ENCODE measurements at places on chromosomes 5 and 9. TPM values are rescaled to one million over a fixed set of nuclear protein-coding genes. Genes with fewer than 3 reads are reported as not detected.

The ATP10B gene
- total RNA-seq: not detected

DNA sequence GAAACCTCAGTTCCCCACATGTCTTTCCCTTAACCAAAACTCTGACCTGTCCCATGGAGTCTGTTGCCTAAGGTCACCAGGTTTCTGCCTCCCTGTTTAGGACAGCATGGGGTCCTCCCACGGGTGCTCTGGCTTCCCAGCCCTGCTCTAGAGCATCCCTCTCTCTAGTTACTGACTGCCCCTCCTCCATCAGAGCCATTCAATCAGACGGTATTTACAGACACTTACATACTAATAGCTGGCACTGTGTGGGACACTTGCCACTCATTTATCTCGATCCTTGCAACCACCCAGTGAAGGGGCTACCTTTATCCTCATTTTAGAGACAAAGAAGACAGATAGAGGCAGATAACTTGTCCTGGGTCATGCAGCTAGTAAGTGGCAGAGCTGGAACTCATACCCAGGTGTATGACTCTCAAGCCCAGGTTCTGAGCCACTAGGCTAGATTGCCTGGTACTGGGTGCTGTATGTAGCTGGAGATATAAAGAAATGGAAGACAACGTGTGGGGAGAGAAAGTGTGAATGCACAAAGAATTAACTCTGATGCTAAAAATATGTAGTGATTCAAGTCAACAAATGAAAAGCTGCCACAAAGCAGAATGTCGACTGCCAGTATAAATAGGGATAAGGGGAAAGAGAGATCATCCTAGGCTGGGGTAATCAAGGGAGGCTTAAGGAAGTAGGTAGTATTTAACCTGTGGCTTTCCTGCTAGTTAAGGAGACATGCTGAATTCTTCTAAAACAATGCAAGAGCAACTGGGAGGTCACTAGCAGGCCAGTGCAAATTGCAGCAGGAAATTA is 52.5 kb upstream of the PDE8B start:
- no peak for DNase-seq
- peaks cover 16% of the 10 kb centered on the region for H3K4me1 ChIP-seq
- no peaks in the 10 kb centered on the region for H3K36me3 ChIP-seq
- H3K27ac ChIP-seq: no peak overlapping the region
- H3K4me3 ChIP-seq: no peak overlapping the region

DNA sequence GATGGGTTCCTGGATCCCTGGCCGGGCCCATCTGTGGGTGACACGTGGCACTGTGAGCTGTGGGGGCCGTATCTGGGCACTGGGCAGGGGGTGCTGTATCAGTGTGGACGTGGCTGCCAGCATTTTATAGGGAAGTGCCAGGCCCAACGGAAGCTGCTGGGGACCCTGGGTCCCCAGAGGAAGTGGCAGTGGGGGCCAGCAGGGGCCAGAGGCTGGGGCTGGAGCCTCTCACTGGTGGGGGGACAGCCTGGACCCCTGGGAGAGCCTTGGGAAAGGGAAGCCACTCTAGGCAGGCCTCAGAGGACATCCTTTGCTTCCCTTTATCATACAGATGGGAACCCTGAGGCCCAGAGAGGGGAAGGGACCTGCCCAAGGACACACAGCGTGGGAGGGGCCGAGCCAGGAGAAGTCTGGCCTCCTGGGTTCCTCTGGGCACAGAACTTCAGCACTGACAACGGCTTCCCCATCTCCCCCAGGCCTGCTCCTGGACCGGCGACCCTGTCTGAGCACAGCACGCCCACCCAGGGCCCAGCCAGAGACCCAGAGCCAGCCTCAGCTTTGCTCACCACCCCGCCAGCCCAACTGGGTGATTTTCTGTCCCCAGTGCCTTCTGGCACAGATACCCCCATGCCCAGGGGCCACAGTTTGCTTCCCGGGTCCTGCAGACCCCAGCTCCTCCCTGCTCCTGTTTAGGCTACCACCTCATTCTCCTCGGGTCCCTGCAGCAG is 15.5 kb upstream of the LAMC3 start:
- no peak overlapping the region for H3K27ac ChIP-seq
- no peaks in the 10 kb centered on the region for H3K36me3 ChIP-seq

GRCh38 chr9:135739271-135740220 is 37.6 kb downstream of the KCNT1 start:
- H3K27me3 ChIP-seq: no peaks in the 10 kb centered on the region
- H3K36me3 ChIP-seq: no peaks in the 10 kb centered on the region
- no peak overlapping the region for H3K27ac ChIP-seq
- no peak overlapping the region for H3K4me3 ChIP-seq

DNA sequence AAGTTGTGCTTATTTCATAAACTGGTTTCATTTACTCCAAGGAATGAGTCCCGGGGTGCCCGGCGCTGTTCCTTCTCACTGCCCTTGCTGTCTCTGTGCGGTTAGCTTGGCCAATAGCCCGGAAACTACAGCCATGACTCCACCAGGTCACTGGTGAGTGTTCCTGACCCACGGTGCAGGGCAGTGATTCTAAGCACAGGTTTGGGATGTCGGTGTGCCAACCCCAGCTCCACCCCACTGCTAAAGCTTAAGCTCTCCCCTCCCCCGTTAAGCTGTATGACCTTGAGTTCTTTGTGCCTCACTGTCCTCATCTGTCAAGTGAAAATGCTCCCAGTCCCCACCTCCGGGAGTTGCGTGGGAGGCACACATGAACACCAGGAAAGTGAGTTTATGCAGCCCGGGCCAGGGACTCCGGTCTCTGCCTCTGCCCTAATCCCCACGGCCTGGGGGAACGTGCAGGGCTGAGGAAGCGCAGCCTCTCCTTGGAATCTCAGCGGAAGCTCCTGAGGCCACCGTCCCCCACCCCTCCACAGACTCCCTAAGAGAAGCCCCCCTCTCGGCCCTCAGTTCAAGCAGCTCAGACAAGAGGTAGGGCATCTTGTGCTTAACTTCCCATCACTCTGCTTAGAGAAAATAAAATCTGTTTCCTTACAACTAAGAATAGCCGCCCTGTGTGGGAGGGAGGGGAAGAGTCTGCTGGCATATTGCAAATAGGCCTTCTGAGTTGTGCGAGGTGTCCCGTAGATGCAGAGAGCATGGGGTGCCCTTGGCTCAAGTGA is 92.0 kb upstream of the RAI14 start:
- H3K27ac ChIP-seq: no peak overlapping the region
- no peaks in the 10 kb centered on the region for H3K27me3 ChIP-seq
- H3K4me3 ChIP-seq: no peak overlapping the region
- DNase-seq: no peak
- no peaks in the 10 kb centered on the region for H3K36me3 ChIP-seq

The C1QTNF2 gene
- total RNA-seq: not detected

The RAB3C gene
- not detected for total RNA-seq

DNA sequence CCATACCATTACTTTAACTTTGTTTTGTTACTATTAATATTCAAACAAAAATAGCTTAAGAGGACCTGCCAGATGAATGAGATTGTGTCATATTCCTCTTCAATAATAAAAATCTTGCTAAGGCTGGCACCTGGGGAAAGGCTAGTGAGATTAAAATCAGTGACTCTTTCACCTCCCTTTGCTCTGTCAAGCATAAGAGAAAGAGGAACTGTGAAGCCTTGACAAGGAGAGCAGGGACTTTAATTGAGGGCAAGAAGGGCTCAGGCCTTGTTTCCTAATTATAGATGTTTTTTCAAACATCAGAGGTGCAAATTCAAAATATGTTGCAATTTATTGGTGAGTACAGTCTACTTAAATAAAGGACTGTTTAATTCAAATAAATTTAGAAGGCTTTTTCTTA is 91.7 kb downstream of the SPATA31D1 start:
- H3K27ac ChIP-seq: no peak overlapping the region
- DNase-seq: no peak
- H3K27me3 ChIP-seq: no peaks in the 10 kb centered on the region

DNA sequence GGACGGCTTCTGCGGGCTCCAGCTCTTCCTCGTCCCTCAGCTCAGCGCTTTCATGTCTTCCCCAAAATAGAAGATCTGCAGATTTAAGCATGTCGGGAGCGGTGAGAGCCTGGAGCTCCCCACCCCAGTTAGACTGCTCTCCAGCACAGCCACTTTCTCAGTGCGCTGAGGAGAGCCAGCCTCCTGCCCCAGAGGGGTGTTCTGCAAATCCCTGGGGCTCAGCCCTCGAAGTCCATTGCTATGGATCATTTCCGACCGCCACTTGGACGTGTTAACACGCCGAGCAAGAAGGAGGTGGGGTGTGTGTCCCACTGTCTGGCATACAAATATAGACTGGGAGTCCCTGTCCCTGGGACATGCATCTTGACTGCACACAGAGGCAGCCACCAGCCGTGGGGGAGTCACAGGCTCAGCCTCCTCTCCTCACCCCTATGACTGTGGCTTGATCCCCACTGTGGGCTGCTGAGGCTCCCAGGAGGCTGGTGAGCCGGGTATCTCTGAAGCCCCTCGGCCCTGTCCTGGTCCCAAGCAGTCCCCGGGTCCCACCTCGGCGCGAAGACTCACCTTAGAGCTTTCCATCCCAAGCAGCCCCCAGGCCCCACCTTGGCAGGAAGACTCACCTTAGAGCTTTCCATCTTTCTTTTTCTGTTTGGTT is 30.0 kb upstream of the RNF130 start:
- H3K4me3 ChIP-seq: no peak overlapping the region
- no peaks in the 10 kb centered on the region for H3K4me1 ChIP-seq

DNA sequence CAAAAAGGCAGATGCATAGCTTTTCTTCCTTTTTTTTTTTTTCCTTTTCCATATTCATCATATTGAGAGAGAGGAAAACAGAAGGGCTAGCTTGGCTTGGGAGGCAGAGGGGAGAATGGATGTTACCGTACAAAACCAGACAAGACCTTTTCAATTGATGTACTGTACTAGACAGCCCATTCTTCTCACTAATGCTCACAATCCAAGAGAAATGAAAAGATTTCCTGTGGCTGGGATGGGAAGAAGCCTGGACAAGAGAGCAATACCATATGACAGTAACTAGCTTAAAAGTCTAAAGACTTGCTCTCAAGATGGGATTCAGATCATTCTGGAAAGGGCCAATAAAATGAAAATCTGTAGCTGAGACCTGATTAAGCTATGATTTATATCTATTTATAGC is 3.4 kb downstream of the CEMIP2 start:
- H3K4me3 ChIP-seq: peak overlapping the region; percentile 96
- H3K36me3 ChIP-seq: peaks cover 23% of the 10 kb centered on the region
- peaks cover 76% of the 10 kb centered on the region for H3K4me1 ChIP-seq
- peak overlapping the region; percentile 45 for H3K27ac ChIP-seq
- H3K27me3 ChIP-seq: no peaks in the 10 kb centered on the region

DNA sequence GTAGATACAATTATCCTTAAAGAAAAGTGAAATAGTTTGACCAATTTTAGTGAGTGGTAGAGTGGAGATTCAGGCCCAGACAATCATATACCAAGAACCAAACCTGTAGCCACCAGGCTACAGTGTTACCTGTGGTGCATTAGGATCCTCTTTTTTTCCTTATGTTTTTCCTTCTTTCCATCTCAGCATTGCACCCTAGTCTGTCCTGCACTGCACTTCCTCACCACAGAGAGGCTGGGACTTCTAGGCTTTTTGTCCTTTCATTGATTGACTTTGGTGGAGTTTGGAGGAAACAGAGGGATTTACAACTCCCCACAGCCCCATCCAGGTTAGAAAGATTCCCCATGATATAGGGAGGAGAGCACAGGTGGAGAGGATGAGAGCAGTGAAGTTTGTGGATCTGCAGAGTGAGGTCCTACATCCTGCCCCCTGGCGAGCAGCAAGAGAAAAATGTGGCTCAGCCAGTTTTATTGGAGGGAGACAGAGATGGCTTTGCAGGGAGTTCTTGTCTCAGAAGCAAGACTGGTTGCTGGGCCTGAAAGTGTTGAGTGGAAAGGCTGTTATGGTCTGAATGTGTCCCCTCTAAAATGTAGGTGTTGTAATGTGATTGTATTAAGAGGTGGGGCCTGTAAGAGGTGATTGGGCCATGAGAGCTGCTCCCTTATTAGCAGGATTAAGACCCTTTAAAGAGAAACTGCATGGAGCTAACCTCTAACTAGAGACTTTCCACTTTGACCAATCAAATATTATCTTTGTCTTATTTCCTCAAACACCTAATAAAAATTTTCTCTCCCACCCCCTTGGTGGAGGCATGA is 36.2 kb downstream of the KIF4B start:
- H3K4me3 ChIP-seq: no peak overlapping the region
- no peak overlapping the region for H3K27ac ChIP-seq
- peaks cover 17% of the 10 kb centered on the region for H3K27me3 ChIP-seq
- H3K36me3 ChIP-seq: no peaks in the 10 kb centered on the region
- H3K4me1 ChIP-seq: no peaks in the 10 kb centered on the region
- DNase-seq: no peak

The MCIDAS gene
- total RNA-seq: 0.10 TPM

GRCh38 chr9:91844190-91844589 is 105.8 kb downstream of the ROR2 start:
- H3K36me3 ChIP-seq: no peaks in the 10 kb centered on the region
- no peak overlapping the region for H3K4me3 ChIP-seq
- H3K27me3 ChIP-seq: peaks cover 9% of the 10 kb centered on the region

DNA sequence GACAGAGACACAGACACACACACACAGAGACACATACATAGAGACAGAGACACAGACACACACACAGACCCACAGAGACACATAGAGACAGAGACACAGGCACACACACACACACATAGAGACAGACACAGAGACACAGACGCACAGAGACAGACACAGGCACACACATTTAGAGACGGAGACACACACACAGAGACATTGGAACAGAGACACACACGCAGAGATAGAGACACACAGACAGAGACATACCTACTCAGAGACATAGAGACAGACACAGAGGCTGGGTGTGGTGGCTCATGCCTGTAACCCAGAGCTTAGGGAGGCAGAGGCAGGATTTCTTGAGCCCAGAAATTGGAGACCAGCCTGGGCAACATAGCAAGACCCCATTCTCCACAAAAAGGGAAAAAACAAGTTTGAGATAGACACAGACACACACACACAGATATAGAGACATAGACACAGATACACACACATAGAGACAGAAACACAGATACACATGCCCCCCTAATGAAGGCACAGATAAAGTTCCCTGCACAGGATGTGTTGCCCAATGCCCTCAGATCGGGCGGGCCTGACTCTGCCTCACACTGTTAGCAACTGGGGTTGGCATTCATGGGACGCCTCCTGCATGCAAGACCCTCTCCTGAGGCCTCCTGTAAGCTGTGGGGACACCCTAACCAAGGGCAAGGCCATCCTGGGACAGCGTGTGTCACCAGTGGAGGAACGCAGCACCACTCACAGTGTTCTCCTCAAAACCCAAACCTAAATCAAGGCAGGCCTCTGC is 3.3 kb upstream of the RALGDS start:
- peak overlapping the region; percentile 64 for H3K27ac ChIP-seq
- peaks cover 10% of the 10 kb centered on the region for H3K36me3 ChIP-seq
- H3K27me3 ChIP-seq: no peaks in the 10 kb centered on the region
- H3K4me1 ChIP-seq: peaks cover 51% of the 10 kb centered on the region
- no peak for DNase-seq
